ENCODE measurements at places on chromosomes 3 and 15. TPM values are rescaled to one million over a fixed set of nuclear protein-coding genes. Genes with fewer than 3 reads are reported as not detected.

GRCh38 chr15:87207251-87207650 is 1049.3 kb downstream of the NTRK3 start:
- DNase-seq, result no peak
- H3K36me3 ChIP-seq, result no peaks in the 10 kb centered on the region
- H3K27me3 ChIP-seq, result no peaks in the 10 kb centered on the region

GRCh38 chr3:82927309-82928253 is 1166.1 kb upstream of the GBE1 start:
- DNase-seq, result no peak
- no peaks in the 10 kb centered on the region for H3K27me3 ChIP-seq
- H3K4me1 ChIP-seq, result no peaks in the 10 kb centered on the region

GRCh38 chr3:69880069-69880640 is 119.4 kb upstream of the SAMMSON start:
- no peak overlapping the region for H3K27ac ChIP-seq
- H3K27me3 ChIP-seq, result peaks cover 4% of the 10 kb centered on the region
- no peak overlapping the region for H3K4me3 ChIP-seq
- H3K4me1 ChIP-seq, result no peaks in the 10 kb centered on the region
- no peak for DNase-seq
- no peaks in the 10 kb centered on the region for H3K36me3 ChIP-seq

GRCh38 chr15:90037511-90037860 is 36.4 kb downstream of the ZNF710 start:
- peak overlapping the region; percentile 96 for H3K27ac ChIP-seq
- no peak overlapping the region for H3K4me3 ChIP-seq

DNA sequence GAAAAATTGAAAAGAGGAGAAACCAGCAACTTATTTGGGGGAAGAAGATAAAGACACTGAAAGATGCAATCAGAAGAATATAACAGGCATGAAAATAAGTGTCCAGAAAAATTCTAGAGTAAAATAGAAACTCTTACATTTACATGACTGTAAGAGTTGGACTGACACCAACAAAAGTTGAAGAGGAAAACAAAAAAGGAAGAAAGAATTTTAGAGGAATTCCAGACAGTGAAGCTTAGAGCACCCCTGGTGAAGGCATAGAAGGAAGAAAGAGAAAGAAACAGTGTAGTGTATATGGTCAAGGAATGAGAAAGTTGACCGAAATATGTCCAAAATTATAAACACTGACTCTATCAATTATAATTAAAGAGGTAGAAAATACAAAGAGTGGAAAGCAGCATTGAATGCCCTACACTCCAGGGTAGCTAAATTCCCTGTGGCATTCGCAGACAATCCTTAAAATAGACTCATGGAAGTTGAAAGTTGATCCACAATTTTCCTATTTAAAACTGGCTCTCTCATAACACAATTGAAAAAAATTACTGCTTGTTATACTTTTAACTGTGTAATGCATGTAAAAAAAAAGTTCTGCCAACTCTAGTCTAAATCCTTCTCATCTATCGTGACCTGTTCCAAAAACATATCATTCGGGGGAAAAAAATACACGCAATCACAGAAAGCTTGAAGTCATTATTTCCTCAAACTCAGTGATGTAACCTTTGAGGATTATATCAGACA is 102.6 kb upstream of the ABI3BP start:
- H3K36me3 ChIP-seq, result no peaks in the 10 kb centered on the region
- H3K4me3 ChIP-seq, result no peak overlapping the region
- DNase-seq, result no peak
- H3K4me1 ChIP-seq, result no peaks in the 10 kb centered on the region

DNA sequence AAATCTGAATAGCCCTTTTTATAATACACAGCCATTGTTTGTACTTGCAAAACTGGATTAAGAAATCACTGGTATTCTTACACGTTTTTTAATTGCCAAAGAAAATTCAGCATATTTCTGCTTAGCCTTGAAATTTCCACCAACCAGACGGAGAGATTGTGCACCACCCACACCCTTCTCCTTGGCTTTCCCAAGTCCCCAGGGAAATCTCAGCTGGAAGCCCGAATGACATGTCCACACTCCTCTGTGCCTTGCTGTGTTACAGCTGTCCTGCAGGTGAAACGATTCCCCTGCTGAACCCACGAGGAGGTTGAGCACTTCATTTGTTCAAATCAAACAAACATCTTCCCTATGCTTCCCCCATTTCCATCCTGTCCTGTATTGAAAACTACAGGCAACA is 49.6 kb upstream of the PPARG start:
- no peaks in the 10 kb centered on the region for H3K4me1 ChIP-seq
- H3K27me3 ChIP-seq, result peaks cover 17% of the 10 kb centered on the region
- DNase-seq, result no peak
- H3K36me3 ChIP-seq, result no peaks in the 10 kb centered on the region

The PPP1R14D gene
- not detected for total RNA-seq

DNA sequence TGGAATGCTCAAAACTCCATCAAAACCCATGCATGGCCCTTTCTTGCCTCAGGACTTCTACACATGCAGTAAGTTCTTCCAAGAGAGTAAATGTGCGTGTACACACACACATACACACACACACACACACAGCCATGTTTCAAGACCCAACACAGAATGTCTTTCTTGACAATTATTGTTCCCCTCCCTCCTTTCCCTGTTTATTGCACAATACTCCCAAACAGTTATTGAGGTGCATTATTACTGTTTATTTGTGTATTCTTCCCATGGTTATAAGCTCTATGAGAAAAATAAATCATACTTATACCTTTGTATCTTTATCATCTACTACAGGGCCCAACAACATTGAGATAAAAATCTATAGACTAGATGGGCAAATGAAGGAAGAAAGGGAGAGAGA is 523.8 kb upstream of the NAALADL2 start:
- H3K27me3 ChIP-seq, result no peaks in the 10 kb centered on the region
- H3K36me3 ChIP-seq, result no peaks in the 10 kb centered on the region
- H3K4me1 ChIP-seq, result no peaks in the 10 kb centered on the region

DNA sequence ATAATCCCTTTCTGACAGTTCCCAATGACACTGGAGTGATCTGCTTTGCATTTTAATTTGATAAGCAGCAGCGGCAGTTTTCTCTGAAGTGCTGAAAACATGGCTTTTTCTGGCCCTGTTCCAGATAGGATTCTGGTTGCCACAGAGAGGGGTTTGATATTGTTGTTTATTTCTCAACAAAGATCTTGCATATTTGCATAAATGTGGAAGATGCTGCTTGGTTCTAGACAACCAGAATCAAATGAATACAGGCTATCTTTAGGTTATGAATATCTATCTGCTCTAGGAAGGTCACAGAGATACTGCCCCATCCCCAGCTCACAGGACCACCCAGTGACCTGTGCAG is 137.1 kb downstream of the ZNF609 start:
- H3K4me1 ChIP-seq, result peaks cover 68% of the 10 kb centered on the region
- peak overlapping the region; percentile 93 for H3K27ac ChIP-seq
- peaks cover 1% of the 10 kb centered on the region for H3K36me3 ChIP-seq
- H3K4me3 ChIP-seq, result peak overlapping the region; percentile 73
- no peaks in the 10 kb centered on the region for H3K27me3 ChIP-seq

DNA sequence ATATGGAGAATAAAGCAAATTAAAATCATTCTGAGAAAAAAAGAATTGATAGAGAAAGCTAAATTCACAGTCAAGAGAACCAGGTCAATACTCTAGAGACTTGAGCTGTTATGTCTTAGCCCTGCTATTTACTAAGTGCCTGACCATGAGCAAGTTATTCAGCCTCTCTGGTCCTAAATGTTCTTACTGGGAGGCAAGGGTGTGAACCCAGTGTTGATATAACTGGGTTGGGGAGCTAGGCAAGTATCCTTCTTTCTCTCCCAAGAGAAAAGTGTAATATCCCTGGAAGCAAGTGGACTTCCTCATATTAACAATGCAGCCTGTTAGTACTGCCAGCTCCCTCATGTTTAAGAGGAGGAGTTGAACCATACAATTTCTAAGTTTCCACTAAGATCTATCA is 488.9 kb upstream of the RASGRP1 start:
- no peak for DNase-seq
- no peak overlapping the region for H3K27ac ChIP-seq
- H3K36me3 ChIP-seq, result no peaks in the 10 kb centered on the region

The P2RY14 gene
- total RNA-seq, result 0.51 TPM

GRCh38 chr3:170760174-170760526 is 109.8 kb downstream of the RPL22L1 start:
- no peak for DNase-seq
- H3K27ac ChIP-seq, result no peak overlapping the region
- H3K36me3 ChIP-seq, result no peaks in the 10 kb centered on the region
- no peaks in the 10 kb centered on the region for H3K4me1 ChIP-seq

DNA sequence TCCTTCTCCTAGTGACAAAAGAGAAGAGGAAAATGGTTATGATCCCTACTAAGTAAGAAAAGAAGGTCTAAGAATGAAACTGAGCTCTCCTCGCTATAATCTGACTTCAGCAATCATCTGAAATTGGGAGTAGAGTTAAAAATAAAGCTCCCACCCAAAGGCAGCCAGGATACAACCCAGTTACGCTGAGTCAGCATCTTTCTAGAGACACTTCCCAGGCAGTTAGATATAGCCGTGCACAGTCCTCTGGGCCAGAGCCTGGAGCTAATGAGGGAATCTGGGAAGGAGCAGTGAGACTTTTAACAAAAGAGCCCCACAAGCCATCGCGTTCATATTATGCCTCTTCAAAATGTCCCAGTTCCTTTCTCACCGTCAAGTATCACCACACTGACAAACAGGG is 39.1 kb upstream of the SETMAR start:
- no peaks in the 10 kb centered on the region for H3K4me1 ChIP-seq
- no peak overlapping the region for H3K27ac ChIP-seq
- no peaks in the 10 kb centered on the region for H3K27me3 ChIP-seq
- H3K36me3 ChIP-seq, result peaks cover 2% of the 10 kb centered on the region

DNA sequence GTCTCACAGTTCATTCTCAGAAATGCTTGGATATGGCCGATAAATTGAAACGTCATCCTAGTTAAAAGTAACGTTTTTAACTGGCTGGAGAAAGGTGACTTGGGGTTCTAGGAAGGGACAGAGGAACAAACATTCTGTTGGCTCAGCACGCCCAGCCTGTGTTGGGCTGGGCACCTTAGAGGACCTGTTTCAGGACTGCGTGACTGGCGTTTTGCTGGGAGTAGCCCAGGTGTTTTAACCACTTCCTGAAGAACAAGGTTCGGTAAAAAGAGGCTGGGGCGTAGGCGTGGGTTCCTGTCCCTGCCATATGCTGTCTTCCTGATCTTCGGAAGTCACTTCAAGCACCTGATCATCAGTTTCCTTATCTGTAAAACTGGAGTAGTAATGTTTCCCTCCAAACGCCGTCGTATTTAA is 1.1 kb upstream of the TLNRD1 start:
- peak overlapping the region; percentile 94 for H3K4me3 ChIP-seq
- H3K4me1 ChIP-seq, result peaks cover 39% of the 10 kb centered on the region

DNA sequence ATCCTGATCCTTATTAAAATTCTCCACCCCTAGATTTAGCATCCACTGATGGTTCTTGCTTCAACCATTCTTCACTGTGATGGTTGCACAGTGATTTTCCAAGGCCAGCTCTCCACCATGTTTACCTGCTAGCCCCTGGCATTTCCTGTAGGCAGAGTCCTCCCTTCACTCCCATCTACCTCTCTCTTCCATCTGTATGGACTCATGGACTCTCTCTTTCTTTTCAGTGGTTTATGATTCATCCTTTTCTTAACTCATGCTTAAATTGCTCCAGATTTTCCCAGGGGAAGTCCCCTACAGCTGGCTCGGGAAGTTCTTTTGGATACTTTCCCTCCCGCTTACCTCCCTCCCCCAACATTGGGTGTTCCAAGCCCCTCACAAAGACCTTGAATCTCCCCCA is 18.7 kb downstream of the TGM4 start:
- no peaks in the 10 kb centered on the region for H3K27me3 ChIP-seq
- no peak overlapping the region for H3K4me3 ChIP-seq
- H3K27ac ChIP-seq, result no peak overlapping the region
- no peaks in the 10 kb centered on the region for H3K36me3 ChIP-seq
- no peak for DNase-seq

- no peak overlapping the region for H3K27ac ChIP-seq
- no peak for DNase-seq
- H3K36me3 ChIP-seq, result no peaks in the 10 kb centered on the region
Measured at GRCh38 chr3:87311309-87311708, 34.9 kb upstream of the POU1F1 start.

The SLC6A1 gene
- not detected for total RNA-seq

DNA sequence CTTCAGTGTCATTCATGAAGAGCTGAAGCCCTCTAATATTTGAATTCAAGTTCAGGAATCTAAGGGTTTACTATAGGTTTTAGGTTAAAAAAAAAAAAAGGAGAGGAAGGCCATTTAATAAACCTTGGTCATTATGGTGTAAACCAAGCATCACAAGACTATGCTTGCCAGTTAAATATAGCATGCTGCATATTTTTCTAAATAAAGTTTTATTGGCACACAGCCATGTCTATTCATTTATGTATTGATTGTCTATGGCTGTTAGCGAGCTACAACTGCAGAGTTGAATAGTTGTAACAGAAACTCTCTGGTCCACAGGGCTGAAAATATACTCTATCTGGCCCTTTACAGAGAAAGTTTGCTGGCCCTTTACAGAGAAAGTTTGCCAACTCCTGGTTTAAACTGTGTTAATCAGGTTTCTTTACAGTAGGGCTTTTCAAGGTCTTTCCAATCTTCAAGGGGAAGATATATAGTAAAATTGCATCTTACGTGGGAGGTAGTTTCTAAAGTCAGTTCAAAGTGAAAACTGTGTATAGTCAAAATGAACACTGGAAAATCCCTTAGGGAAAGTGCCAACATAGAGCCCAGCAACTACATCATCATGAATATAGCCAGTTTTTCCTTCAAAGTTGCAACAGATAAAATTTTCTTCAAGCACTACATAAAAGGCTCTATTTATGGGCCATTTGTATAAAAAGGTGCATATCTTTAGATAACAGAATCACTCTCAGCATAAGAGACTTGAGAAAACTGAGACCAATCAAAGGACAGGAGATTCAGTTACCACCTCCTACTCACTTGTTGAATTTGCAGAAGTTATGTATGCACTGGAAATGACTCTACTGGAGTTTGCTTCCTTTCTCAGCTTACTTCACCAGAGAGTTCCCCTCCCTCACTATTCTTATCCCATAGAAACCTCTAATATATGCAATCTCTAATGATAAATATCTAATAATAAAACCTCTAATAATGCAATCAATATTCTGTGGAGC is 49.7 kb upstream of the FRMD4B start:
- peak overlapping the region; percentile 52 for H3K27ac ChIP-seq
- no peak for DNase-seq
- no peak overlapping the region for H3K4me3 ChIP-seq
- peaks cover 18% of the 10 kb centered on the region for H3K27me3 ChIP-seq
- H3K4me1 ChIP-seq, result peaks cover 30% of the 10 kb centered on the region

The PLXNA1 gene
- total RNA-seq, result 5.1 TPM

The TGFBR2 gene
- total RNA-seq, result 49.1 TPM

- no peak for DNase-seq
- no peak overlapping the region for H3K4me3 ChIP-seq
- H3K4me1 ChIP-seq, result no peaks in the 10 kb centered on the region
Measured at GRCh38 chr3:102481050-102481449, 46.2 kb downstream of the ZPLD1 start.

The SLC25A20 gene
- 16.8 TPM for total RNA-seq

The SKIC8 gene
- 64.5 TPM for total RNA-seq

- H3K36me3 ChIP-seq, result no peaks in the 10 kb centered on the region
- no peak overlapping the region for H3K27ac ChIP-seq
- no peak overlapping the region for H3K4me3 ChIP-seq
Measured at GRCh38 chr3:172626021-172626640, 84.7 kb downstream of the NCEH1 start.

The PHLDB2 gene
- total RNA-seq, result 2.4 TPM

The PLCH1 gene
- 0.20 TPM for total RNA-seq
